ENCODE measurements at places on chromosomes 7 and 10.

- no peak for DNase-seq
Observed at GRCh38 chr7:107999779-108000560, 3.0 kb downstream of the LAMB1 start.

GRCh38 chr7:91098566-91098965, 165.7 kb upstream of the FZD1 start:
- DNase-seq = no peak

- peak; percentile 27 for DNase-seq
Observed at GRCh38 chr10:84333864-84334451, 5.6 kb downstream of the CCSER2 start.

DNA sequence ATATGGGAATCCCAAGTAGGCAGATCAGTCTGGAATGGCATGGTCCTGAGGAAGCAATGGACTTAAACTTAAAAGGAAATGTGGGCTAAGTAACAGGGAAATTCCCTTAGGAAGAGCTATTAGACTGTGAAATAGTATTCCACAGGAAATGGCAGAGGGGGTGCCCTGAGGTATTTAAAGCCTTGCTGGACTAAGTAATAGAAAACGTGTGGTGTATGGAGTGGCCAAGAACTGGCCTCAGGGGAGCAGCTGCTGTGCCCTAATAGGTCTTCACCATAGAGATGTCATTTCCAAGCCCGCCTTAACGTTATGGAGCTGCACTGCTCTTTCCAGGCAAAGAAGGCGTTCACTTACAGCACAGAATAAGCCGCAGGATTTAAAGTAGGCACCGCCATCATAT, 365.2 kb upstream of the ZMIZ1 start:
- DNase-seq = peak; percentile 59

DNA sequence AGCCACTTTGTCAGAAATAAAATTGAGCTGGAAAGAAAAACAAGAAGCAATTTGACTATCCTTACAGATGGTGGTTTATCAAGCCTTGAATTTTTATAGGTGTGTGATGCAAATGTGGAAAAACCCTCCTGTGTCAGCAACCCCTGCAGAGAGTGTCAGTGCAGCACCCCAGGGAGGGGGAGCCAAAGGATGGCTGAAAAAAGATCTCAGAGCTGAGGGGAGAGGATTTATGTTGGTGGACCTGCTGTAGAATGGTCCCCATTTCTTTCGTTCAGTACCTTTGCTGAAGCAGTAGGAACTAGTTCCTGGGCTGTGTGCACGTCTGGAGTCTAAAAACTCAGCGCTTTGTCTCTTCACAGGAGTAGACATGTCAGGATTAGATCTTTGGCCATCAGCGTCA, 239.0 kb downstream of the PHTF2 start:
- no peak for DNase-seq

DNA sequence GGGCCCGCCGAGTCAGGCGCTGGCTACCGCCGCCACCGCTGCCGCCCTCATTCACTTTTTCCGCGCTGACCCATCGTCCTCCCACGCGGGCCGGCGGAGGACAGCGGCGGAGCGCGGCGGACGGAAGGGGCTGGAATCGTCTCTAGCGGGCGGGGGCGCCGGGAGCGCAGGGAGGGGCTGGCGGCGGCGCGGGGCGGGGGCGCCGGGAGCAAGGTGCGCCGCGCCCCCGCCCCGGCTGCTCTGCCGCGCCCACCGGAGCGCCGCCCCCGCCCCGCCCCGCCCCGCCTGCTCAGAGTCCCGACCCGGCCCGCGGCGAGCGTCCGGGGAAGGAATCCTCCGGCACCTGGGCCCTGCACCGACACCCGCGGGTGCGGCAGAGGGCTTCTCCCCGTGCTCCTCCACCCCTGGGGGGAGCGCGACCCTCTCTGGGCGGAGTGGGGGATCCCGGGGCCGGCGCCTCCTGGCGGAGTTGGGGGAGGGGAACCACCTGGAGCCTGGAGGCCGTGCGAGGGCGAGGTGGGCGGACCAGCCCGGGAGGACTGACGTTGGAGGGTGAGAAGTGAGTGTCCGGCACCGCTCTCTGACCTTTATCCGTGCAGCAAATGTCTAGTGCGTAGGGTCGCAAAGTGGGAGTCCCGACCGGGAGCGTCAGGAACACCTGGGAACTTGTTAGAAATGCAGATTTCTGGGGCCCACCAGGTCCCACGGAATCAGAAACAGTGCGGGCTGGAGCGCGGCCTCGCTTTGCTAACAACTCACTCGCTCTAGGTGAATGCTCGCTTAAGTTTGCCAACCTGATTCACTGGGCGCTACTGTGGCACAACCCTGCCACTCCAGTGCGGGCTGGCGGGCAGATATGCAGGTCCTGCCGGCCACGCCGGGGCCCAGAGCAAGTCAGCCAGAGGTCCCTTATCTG, at the start of gene COBL:
Gene COBL, minus strand, starts transcription at position 144 of the 916 bp plus-strand sequence. CDS start 176 bp downstream, outside the sequence.
- no peak for DNase-seq
